ENCODE measurements at places on chromosomes 12 and 14.

GRCh38 chr12:86172913-86173443 is 83.2 kb downstream of the MGAT4C start:
- DNase-seq: no peak

DNA sequence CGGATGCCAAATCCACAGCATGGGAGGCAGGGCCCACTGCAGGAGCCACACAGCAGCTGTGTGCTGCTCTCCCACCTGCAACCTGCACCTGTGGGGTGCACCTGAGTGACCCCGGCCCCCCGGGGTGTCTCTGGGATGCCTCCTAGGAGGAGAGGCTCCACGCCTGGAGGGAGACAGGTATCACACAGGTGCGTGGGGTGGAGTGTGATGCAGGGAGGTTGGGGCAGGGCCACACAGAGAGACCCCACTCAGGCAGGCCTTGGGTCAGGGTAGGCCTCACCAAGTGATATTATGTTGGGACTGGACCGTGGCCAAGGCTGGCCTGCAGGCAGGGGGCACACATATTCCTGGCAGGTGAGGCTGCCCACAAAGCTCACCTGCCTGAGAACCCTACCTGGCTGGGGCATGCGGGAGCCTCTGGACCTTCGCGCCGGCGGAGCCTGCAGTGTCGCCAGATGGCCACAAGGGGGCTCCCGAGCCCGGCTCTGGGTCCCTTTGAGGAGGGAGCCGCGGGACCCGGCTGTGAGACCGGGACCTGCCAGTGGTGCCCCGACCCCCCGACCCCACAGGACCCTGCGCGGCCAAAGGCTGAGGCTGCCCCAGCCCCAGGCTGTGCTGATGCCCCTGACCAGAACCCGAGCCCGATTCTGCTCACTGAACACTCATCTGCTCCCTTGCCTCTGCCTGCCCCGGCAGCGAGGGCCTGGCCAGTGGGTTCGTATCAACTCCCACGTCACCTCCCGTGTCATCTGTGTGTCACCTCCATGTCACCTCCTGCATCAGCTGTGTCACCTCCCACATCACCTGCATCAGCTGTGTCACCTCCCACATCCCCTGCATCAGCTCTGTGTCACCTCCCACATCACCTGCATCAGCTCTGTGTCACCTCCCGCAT is 11.4 kb downstream of the TMEM121 start:
- peak; percentile 81 for DNase-seq

- DNase-seq: no peak
These were observed 56.8 kb downstream of the CDK17 start for GRCh38 chr12:96343347-96343954.

DNA sequence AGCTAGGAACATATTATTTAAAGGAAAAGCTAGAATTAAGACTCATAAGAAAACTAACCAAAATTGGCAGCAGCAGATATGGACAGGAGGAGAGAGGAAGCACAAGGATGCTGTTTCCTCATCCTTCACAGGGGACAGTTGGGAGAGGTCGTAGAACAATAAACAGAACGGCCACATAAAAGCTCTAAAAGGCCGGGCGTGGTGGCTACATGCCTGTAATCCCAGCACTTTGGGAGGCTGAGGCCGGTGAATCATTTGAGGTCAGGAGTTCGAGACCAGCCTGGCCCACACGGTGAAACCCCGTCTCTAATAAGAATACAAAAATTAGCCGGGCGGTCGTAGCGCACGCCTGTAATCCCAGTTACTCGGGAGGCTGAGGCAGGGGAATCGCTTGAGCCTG is 10.5 kb downstream of the TCL1B start:
- no peak for DNase-seq

- DNase-seq: peak; percentile 10
These were observed 612 bp downstream of the WBP11 start for GRCh38 chr12:14802721-14803010.

DNA sequence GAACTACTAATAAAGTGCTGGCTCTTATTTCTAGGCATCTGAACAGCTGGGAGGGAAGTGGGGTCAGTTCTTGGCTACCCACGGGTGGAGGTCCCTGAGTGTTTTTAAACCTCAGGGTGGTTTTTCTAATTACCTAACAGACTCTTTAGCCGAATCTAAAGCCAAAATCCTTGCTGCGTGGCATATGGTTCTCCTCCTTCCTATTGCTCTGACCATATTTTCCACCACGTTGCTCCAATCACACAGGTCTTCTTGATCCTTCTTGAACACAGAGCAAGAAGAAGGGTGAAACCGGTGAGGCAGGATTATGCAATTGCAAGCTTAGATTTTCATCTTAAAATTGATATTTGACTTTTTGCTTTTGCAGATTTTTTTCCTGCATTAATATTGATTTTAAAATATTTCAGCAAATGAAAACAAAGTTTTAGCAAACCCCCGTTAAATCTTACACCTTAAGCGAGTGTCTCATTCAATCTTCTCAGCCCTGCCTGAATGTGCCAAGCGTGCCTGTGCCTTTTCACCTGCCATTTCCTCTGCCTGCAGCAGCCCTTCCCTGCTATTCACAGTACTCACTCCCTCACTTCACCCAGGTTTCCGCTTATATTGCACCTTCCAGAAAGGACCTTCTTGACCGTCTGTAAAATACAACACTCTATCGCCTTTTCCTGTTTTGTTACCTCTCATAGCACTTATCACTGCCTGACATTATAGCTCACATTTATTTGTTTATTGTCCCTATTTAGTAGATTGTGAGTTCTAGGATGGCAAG is 506.0 kb downstream of the DIO2 start:
- no peak for DNase-seq

GRCh38 chr12:31853520-31853919 is 105.7 kb upstream of the RESF1 start:
- no peak for DNase-seq

DNA sequence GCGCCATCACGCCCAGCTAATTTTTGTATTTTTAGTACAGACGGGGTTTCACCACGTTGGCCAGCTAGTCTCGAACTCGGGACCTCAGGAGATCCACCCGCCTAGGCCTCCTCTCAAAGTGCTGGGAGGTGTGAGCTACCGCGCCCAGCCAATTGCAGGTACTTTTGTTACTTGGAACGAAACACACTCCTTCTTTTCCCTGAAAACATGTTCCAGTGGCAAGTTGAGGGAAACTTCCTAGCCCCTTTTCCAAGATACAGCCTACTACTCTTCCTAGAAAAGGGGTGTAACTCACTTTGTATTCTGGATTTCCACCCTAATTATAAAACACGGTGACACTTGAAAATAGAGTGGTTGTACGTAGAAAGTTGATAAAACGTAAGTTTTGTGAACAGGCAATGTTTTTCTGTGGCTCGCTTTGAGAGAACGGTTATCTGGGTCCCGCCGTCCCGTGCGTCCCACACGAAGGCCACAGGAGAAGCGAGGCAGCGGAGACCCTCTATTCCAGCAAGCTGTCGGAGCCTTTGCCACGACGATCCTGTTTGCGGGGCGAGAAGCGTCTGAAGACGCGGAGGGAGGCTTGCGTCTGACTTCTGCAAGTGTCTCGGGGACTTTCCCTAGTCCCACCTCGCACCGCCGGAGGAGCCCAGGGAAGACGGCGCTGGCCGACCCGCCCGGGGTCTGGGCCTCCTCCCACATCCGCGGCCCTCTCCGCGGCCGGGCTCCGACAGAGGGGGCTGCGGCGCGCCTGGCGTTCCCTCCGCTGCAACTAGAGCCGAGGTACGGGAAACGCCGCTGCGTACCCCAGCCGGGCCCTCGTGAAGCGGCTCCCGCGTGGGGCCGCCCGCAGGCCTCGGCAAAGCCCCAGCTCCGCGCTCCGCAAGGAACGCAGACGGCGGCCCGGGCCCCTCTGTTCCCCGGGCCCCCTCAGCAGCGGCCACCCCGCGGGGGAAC is 745 bp downstream of the CDCA4 start:
- peak; percentile 61 for DNase-seq

- no peak for DNase-seq
These were observed 47.1 kb downstream of the ABCD2 start for GRCh38 chr12:39572551-39572950.

DNA sequence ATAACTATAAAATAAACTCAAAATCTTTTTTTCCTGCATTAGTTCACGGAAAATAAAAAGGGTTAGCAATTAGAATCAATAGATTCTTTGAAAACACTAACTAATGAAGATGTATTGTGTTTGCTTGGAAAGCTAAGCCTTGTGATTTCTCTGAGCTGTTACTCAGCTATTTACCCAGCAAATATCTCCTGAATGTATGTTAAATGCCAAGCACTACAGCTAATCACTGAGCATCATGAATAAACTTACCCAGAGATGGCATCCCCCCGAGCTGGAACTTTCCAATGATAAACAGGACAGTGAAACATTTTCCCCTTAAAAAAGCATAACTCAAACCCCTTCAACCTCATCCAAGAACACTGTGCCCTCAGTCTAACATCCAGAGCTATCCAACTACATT is 71.2 kb downstream of the SLC2A13 start:
- DNase-seq: no peak

DNA sequence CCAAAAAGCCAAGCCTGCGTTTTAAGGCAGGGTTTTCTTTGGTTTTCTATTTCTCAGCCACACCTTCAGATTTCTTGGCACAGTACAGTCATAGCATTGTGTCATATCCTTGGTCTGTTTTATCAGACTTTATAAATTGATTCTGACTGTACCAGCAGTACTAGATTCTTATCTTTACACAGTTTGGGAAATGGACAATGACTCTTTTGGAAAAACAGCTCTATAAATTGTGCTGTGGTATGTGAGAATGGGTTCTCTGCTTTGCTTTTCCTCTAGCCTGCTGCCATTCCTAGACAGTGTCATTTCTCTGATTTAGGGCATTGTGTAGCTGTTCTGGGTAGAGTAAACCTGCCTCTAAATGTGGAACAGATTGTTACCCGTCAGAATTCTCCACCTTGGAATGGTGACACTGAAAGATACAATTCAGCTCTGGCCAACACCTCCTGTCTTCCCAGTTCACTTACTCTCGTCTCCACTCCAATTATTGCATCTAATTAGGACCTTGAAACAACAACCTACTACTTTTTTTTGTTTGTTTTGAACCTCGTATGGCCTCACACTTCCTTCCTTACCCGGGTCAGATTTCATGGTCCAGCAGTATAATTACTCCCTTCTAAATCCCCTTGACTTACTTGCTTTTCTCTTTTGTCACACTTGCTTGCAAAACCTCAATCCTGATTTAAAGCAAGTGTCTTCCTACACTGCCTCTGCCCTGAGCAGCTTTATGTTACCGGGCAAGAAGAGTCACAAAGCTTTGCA is 226.3 kb downstream of the ERC1 start:
- DNase-seq: no peak

GRCh38 chr12:89504560-89505346 is 19.8 kb downstream of the GALNT4 start:
- no peak for DNase-seq

DNA sequence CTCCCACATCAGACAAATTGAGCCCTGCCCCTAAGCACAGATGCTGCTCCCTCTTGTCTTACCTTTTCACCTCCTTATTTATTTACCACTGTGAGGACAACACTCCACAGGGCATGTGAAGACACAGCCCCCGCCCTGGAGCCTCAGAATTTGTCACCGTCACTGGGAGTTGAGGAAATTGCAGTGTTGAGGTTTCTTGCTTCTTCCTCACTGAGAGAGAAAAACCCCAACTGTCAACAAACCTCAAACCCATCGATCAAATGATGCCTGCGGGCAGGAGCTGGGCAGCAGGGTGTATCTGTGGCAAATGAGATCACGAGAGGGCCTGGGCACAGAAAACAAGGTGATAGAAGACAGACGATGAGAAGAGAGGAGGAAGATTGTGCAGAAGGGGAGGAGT is 30.5 kb upstream of the PLEKHG3 start:
- no peak for DNase-seq

GRCh38 chr12:110010853-110011723 is 11.9 kb downstream of the ANKRD13A start:
- DNase-seq: peak; percentile 62

- no peak for DNase-seq
These were observed 679.8 kb downstream of the NRXN3 start for GRCh38 chr14:78849952-78850351.

DNA sequence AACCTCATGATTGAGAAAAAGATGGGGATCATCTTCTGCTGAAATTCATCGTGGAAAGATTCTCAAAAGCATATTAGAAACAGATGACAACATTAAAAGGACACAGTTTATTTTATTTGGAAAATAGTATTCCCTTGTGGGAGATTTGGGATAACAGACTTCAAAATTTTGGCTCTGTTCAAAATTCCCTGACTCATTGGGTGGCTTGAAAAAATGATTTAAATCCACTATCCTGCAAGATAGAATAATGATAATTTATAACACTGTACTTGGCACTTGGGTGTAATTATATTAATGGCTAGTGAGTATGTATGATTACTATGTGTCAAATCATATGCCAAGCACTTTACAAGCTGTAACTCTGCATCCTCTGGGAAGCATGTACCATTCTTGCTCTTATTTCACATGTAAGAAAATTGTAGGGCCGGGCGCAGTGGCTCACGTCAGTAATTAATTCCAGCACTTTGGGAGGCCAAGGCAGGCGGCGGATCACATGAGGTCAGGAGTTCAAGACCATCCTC is 128.8 kb downstream of the LMNTD1 start:
- no peak for DNase-seq

DNA sequence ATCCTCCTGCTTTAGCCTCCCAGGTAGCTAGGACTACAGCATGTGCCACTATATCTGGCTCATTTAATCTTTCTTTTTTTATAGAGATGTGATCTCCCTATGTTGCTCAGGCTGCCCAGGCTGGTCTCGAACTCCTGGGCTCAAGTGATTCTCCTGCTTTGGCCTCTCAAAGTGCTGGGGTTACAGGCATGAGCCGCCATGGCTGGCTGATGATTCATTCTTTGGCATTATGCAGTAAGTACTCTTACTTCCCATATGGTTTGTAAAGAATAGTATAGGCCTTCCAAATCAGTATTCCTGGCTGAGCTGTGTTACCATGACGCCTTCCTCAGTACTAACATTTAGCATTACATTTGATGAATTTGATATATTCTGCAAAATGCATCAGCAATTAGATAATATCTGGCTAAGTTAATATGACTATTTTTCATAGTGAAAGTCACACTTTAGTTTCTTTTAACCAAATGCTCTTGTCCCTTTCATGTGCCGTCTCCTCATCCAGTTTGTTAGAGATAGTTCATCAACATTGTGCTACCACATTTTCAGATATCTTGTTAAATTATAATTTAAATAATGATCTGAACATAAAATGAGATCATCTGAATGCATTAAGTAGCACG is 3.2 kb upstream of the MIA2 start:
- DNase-seq: no peak

GRCh38 chr12:11774821-11775220 is 125.3 kb downstream of the ETV6 start:
- DNase-seq: no peak

GRCh38 chr12:34598851-34599529 is 576.7 kb downstream of the ALG10 start:
- DNase-seq: no peak

DNA sequence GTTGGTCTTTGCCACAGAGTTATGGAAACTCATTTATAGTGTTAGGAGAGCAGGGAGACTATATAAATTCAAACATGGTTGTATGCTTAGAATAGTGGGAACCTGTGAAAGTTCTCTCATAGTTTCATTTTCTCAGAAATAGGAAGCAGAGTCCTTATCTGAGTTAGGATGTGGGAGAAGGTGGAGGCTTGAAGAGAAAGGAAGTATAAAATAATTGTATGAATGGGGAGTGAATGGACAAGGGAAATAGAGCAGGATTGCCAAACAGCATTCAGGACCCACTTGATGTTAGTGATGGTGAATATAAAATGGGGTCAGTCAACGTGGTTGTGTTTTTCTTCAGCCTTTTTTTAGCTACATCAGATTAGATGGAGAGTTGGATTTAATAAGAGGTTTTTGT is 34.0 kb upstream of the TPH2 start:
- DNase-seq: no peak

GRCh38 chr12:108609537-108610335 is 11.9 kb upstream of the TMEM119 start:
- no peak for DNase-seq

Measured in germinal center (tissue), 1 donor.